ENCODE measurements at places on chromosomes 5 and 9. TPM values are rescaled to one million over a fixed set of nuclear protein-coding genes. Genes with fewer than 3 reads are reported as not detected.

SHISAL2B gene
- not detected for total RNA-seq

EQTN gene
- total RNA-seq: not detected

SUSD3 gene
- 29.7 TPM for total RNA-seq

CDH6 gene
- total RNA-seq: not detected

DNA sequence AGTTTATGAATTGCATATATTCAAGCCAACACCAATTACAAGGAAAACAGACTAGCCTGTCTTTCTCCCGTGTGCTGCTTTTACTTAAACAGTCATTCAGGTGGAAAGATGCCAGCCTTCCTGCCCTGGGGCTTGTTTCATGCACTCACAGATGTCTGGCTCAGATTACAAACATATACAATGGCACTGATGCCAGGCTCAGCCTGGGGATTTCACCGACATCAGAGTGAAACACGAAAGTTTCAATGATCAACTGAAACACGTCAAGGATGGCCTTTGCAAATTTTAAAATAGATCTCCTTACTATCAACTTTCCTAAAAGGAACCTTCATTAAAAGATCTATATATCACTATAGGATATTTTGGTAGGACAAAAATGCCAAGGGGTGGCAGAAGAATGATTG is 1576.5 kb downstream of the EFNA5 start:
- no peak for DNase-seq
- no peak overlapping the region for H3K4me3 ChIP-seq
- H3K36me3 ChIP-seq: no peaks in the 10 kb centered on the region
- H3K4me1 ChIP-seq: no peaks in the 10 kb centered on the region

- no peaks in the 10 kb centered on the region for H3K4me1 ChIP-seq
- no peak for DNase-seq
- no peak overlapping the region for H3K4me3 ChIP-seq
Observed at GRCh38 chr5:68077349-68077894, 138.1 kb upstream of the PIK3R1 start.

DNA sequence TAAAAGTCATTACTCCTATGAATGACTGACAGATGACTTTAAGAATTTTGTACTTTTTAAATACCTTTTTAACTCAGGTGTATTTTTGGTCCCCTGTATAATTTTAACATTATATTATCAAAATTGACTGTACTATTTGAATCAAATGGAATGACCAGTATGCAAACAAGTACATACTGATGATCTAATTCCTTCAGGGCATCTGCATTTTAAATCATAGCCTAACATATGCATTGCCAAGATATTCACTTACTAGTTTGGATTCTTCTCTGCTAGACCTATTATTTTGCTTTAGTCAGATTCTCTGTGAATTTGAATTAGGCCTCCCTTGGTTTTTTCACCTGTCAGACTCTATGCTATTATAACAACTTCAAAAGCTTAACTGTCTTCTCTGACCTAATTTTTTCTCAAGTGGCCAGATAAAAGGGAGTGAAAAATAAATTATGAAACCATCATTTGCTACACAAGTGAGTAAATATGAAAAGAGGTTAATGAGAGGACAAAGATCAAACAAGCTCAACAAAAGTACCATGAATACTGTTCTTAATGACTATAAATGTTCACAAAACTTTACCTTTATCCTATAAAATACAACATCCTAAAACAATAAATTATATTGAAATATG is 1505.2 kb upstream of the CDH9 start:
- no peaks in the 10 kb centered on the region for H3K36me3 ChIP-seq
- H3K27ac ChIP-seq: no peak overlapping the region
- no peaks in the 10 kb centered on the region for H3K27me3 ChIP-seq
- H3K4me3 ChIP-seq: no peak overlapping the region
- H3K4me1 ChIP-seq: no peaks in the 10 kb centered on the region

DNA sequence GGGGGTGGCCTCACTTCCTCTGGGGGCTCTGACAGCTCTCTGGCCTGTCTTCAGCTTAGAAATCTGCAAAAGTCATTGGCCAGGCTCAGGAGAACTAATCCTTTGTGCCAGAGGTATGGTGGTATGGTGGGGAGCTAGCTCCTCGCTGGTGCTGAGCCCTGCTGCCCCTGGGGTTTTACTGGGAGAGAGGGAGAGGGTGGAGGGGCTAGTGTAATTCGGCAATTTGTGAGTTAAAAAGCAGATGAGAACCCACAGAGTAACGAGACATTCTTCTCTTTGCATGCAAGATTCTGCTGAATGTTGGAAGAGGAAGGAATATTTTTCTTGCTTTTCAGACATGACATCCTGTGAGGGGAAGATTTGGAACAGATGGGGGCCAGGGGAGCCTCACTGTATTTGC is 65.5 kb upstream of the SPRY4 start:
- no peaks in the 10 kb centered on the region for H3K4me1 ChIP-seq
- H3K36me3 ChIP-seq: no peaks in the 10 kb centered on the region
- no peak overlapping the region for H3K4me3 ChIP-seq

DNA sequence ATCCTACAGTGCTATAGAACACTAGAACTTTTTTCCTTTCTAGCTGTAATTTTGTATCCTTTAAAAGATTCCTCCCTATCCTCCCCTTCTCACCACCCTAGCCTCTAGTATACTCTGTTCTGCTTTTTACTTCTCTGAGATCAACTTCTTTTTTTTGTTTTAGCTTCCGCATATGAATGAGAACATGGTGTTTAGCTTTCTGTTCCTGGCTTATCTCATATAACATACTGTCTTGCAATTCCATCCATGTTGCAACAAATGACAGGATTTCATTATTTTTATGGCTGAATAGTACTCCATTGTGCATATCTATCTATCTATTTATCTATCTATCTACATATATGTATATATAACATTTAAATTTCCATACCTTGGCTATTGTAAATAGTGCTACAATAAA is 126.0 kb upstream of the MAN2A1 start:
- no peak for DNase-seq
- H3K27me3 ChIP-seq: no peaks in the 10 kb centered on the region
- peaks cover 2% of the 10 kb centered on the region for H3K4me1 ChIP-seq
- H3K27ac ChIP-seq: no peak overlapping the region

DNA sequence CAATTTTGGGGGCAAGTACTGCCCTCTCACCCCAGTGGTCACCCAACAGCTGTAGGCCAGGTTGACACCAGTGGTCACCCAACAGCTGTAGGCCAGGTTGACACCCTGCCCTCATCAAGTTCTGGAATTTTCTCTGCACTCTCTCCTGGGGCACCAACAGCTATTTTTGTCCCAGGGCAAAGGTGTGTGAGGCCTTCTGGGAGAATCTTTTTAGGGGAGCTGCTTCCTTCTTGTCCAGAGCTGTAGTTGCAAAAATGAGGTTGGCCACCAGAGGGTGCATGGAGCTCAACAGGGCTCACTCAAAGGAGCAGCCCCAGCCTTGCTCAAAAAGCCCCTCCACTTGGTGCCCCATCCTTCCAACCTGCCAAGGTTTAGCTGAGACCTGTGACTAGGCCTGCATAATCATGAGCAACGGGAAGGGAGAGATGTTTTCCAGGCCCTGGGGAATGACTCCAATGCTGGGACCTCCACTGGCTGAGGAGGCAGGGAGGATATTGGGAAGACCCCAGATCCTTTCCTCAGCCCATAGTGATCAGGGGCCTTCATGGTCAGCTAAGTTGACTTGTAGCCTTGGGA is 10.6 kb upstream of the P4HA2 start:
- no peak overlapping the region for H3K4me3 ChIP-seq
- no peak overlapping the region for H3K27ac ChIP-seq
- no peaks in the 10 kb centered on the region for H3K36me3 ChIP-seq
- DNase-seq: peak; percentile 61

GRCh38 chr5:111364992-111365391 is 140.8 kb downstream of the CAMK4 start:
- no peaks in the 10 kb centered on the region for H3K27me3 ChIP-seq
- no peak overlapping the region for H3K4me3 ChIP-seq
- peaks cover 32% of the 10 kb centered on the region for H3K36me3 ChIP-seq
- H3K4me1 ChIP-seq: peaks cover 9% of the 10 kb centered on the region
- DNase-seq: no peak

- H3K27ac ChIP-seq: peak overlapping the region; percentile 91
- peaks cover 9% of the 10 kb centered on the region for H3K36me3 ChIP-seq
- DNase-seq: no peak
Observed at GRCh38 chr9:96020300-96020791, 144.9 kb downstream of the ERCC6L2 start.

DNA sequence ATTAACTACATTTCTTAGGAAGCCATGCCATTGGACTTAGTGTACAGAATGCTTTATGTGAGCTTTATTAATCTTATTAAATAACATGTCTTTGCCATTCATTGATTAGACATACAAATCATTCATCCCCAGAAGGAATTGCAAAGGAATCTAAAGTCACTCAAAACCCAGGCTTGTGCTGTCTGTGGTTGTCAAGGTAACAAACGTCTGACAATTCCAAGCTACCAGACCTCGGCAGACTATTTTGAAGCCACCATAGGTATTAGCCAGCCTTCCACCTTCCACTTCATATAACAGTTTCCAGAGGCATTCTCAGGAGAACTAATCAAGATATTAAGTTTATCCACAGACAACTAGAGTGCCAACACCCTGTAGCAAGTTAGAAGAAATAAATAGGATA is 135.2 kb upstream of the TUSC1 start:
- no peaks in the 10 kb centered on the region for H3K4me1 ChIP-seq
- no peak for DNase-seq
- H3K27ac ChIP-seq: no peak overlapping the region
- no peak overlapping the region for H3K4me3 ChIP-seq

Data from activated T-helper 2 cell treated with anti-CD3 and anti-CD28 coated beads, Interferon-gamma antibody, Interleukin-2, Interleukin-4, amounts not matched to agents 10 μg/mL and 5 μg/mL and 100 μg/mL, durations not matched to agents 14 hours and 24 hours and 36 hours (primary cell).